ENCODE measurements at places on chromosomes 13 and 19. TPM values are rescaled to one million over a fixed set of nuclear protein-coding genes. Genes with fewer than 3 reads are reported as not detected.

Gene ANKLE1
- 0.12 TPM for total RNA-seq

Gene ZNF99
- not detected for total RNA-seq

DNA sequence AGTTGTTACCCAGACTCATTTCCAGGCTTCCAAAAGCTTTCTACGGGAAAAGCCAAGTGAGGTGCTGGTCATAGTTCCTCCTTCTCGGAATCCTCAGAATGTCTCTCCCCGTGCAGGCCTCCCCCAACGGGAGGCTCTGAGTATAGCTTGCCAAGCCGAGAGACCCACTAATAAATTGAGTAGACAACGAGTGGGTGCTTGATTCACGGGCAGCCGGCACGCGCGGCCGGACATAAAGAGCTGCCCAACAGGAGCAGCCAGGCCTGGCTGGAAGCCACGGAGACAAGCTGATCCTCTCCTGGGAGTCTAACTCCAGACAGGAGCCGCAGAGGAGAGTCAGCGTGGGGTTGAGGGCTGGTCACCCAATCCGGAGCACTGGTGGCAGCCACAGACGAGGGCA, 43.4 kb upstream of the MEDAG start:
- H3K4me1 ChIP-seq, result no peaks in the 10 kb centered on the region
- no peak overlapping the region for H3K4me3 ChIP-seq
- no peaks in the 10 kb centered on the region for H3K36me3 ChIP-seq
- no peak overlapping the region for H3K27ac ChIP-seq
- DNase-seq, result no peak
- no peaks in the 10 kb centered on the region for H3K27me3 ChIP-seq

DNA sequence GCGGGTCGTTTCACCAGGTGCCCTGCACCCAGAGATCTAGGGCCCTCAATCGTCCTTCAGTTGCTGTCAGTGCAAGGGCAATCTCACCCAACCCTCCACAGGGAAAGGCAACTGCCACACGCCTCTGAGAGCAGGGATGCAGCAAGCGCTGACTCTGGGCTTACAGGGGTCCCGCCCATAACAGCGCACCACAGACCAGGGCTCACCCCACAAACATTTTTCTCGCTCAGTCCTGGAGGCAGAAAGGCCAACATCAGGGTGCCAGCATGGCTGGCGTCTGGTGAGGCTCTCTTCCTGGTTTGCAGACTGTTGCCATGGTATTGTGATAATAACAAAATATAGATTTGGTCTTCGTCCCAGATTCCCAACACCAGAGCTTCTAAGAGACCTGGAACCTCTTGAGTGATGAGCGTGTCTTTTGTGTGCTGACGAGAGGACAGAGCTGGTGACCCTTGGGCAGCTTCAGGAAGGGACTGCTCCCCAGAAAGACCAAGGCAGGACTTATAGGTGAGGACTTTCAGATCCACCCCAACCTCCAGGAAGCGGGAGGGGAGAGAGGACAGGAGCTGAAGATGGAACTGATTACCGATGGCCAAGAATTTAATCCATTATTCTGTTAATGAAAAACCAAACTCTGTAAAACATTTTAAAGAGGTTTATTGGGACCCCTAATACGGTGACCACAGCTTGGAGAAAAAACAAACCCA, 51.3 kb downstream of the C13orf46 start:
- DNase-seq, result no peak
- no peaks in the 10 kb centered on the region for H3K4me1 ChIP-seq
- no peaks in the 10 kb centered on the region for H3K36me3 ChIP-seq
- no peak overlapping the region for H3K27ac ChIP-seq
- no peak overlapping the region for H3K4me3 ChIP-seq

Gene FBN3
- total RNA-seq, result under 0.01 TPM

Gene FCER2
- total RNA-seq, result 0.19 TPM

Gene MEDAG
- 1.5 TPM for total RNA-seq

Gene ZNF888
- 6.8 TPM for total RNA-seq

GRCh38 chr19:2041683-2042484, 9.2 kb downstream of the MKNK2 start:
- no peaks in the 10 kb centered on the region for H3K27me3 ChIP-seq
- H3K27ac ChIP-seq, result peak overlapping the region; percentile 67
- H3K36me3 ChIP-seq, result peaks cover 35% of the 10 kb centered on the region
- peak; percentile 100 for DNase-seq

GRCh38 chr13:70959035-70959775, 851.0 kb upstream of the KLHL1 start:
- no peak for DNase-seq
- H3K27me3 ChIP-seq, result peaks cover 5% of the 10 kb centered on the region
- no peaks in the 10 kb centered on the region for H3K36me3 ChIP-seq
- no peak overlapping the region for H3K27ac ChIP-seq

- peaks cover 9% of the 10 kb centered on the region for H3K27me3 ChIP-seq
- no peaks in the 10 kb centered on the region for H3K4me1 ChIP-seq
- no peaks in the 10 kb centered on the region for H3K36me3 ChIP-seq
- no peak overlapping the region for H3K4me3 ChIP-seq
- DNase-seq, result no peak
These were observed 108.3 kb upstream of the ZNF536 start for GRCh38 chr19:30263830-30264381.

DNA sequence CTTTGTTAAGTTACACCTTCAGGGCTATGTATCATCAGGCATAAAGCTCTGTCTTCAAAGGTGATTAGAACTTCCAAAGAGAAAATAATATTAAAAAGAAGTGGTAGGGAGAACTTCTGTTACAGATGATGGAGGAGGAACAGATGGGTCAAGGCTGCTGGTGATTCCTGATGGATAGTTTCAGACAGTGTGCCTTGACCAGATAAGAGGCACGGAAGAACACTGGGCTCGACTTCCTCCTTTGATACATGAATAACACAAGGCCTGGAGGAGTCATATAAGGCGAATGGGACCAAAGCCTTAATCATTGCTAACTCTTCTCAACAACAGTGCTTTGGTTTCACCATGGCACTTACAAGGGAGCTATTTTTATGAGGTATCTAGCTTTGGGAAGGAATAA, 128.1 kb upstream of the RXFP2 start:
- H3K4me3 ChIP-seq, result no peak overlapping the region
- H3K36me3 ChIP-seq, result no peaks in the 10 kb centered on the region
- no peaks in the 10 kb centered on the region for H3K27me3 ChIP-seq
- no peak for DNase-seq
- no peaks in the 10 kb centered on the region for H3K4me1 ChIP-seq
- H3K27ac ChIP-seq, result no peak overlapping the region

Gene RCBTB2
- total RNA-seq, result 2.7 TPM

Gene SIGLEC5
- total RNA-seq, result not detected

DNA sequence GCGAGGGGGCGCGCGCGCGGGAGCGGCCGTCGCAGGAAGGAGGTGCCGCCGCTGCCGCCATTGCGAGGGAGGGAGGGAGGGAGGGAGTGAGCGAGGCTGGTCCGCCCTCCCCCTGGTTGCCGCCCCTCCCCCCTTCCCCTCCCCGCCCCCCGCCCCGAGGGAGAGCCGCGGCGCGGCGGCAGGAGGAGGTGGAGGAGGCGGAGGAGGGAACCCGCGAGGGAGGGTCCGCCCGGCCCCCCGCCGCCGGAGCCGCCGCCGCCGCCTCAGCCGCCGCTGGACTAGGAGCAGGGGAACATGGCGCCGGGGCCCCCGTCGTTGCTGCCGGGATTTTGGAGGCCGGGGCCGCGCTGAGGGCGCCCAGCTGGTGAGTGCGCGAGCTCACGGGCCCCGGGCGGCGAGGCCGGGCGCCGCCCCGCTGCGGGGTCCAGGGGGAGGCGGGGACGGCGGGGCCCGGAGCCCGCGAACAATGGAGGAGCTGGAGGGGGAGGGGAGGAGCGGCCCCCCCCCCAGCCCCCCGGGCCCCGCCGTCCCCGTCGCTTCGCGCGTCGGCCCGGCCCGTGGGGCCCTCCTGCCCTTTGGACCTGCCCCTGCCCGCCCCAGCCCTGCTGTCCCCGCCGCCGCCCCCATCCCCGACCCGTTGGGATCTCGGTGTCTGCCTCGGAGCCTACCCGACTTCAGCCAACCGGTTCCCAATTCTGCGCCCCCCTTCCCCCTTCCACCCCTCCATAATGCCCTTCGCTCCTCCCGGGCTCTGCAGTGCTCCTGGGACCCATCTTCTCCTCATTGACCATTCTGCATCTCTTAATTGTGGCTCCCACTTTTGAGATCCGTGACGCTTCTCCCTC, at the start of gene ARHGAP35:
Gene ARHGAP35 (plus strand): TSS at position 152 of the 845 bp plus-strand sequence. CDS start 57,679 bp downstream, outside the sequence.
- H3K27ac ChIP-seq, result peak within 1 kb of the TSS; percentile 94
- peak; percentile 48 for DNase-seq
- no peaks in the 10 kb centered on the region for H3K27me3 ChIP-seq
- H3K4me3 ChIP-seq, result peak within 1 kb of the TSS; percentile 95
- no peaks in the 10 kb centered on the region for H3K36me3 ChIP-seq

Gene ZNF426
- total RNA-seq, result 5.8 TPM

- no peak overlapping the region for H3K27ac ChIP-seq
- no peaks in the 10 kb centered on the region for H3K27me3 ChIP-seq
These were observed 178.3 kb downstream of the EFNB2 start for GRCh38 chr13:106357198-106357597.

Gene KLK12
- not detected for total RNA-seq

- H3K36me3 ChIP-seq, result no peaks in the 10 kb centered on the region
- H3K27me3 ChIP-seq, result no peaks in the 10 kb centered on the region
- peak overlapping the region; percentile 52 for H3K27ac ChIP-seq
- no peak for DNase-seq
- no peak overlapping the region for H3K4me3 ChIP-seq
These were observed 28.3 kb downstream of the ZNF507 start for GRCh38 chr19:32373585-32374295.

GRCh38 chr19:12864721-12865715, 16.2 kb downstream of the DNASE2 start:
- no peaks in the 10 kb centered on the region for H3K4me1 ChIP-seq
- H3K36me3 ChIP-seq, result no peaks in the 10 kb centered on the region
- H3K4me3 ChIP-seq, result no peak overlapping the region
- H3K27me3 ChIP-seq, result no peaks in the 10 kb centered on the region
- DNase-seq, result no peak

DNA sequence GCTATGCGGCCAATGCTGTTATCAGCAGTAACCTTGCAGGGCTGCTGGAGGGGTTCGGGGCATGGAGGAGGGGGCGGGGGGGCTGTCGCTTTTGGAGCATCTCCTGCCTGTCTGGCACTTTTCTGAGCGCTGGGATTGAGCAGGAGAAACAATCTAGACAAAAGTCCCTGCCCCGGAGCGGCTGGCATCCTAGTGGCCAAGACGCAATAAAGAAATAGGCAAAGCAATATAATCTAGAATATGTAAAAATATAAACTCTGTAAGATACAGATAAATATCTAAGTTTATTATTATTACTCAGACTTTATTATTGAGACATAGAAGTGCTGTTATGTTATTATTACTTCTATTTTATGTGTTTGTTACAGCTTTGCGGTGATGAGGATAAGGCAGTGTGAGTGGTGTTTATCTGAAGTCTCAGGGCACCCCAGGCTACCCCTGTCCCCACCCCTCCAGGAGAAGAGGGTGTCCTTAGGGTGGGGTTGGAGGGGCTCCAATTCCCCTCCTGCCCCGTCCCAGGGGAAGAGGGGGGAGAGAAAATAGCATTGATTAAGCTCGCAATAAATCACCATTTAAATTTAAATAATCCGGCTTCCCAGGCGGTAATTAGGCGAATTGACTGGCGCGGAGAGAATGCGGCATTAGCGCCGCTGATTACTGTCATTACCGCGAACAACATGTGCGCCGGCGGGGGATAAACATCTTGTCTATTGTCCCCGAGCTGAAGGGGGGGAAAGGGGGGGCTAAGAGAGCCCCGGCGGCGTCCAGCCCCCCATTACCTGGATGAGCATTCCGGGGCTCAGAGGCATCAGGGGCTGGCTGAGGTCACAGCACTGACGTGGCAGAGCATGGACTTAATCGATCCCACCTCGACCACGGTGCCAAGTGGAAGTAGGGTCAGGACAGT, 3.2 kb downstream of the NPAS1 start:
- DNase-seq, result no peak
- H3K4me1 ChIP-seq, result peaks cover 8% of the 10 kb centered on the region
- no peak overlapping the region for H3K4me3 ChIP-seq
- no peak overlapping the region for H3K27ac ChIP-seq

Gene KLF12
- 1.3 TPM for total RNA-seq

Gene PLPP2
- 20.2 TPM for total RNA-seq

- no peak for DNase-seq
- no peak overlapping the region for H3K27ac ChIP-seq
- no peaks in the 10 kb centered on the region for H3K36me3 ChIP-seq
- H3K4me1 ChIP-seq, result no peaks in the 10 kb centered on the region
- no peaks in the 10 kb centered on the region for H3K27me3 ChIP-seq
These were observed 1256.6 kb upstream of the ATXN8OS start for GRCh38 chr13:68851026-68851425.

Gene PSG3
- total RNA-seq, result not detected

DNA sequence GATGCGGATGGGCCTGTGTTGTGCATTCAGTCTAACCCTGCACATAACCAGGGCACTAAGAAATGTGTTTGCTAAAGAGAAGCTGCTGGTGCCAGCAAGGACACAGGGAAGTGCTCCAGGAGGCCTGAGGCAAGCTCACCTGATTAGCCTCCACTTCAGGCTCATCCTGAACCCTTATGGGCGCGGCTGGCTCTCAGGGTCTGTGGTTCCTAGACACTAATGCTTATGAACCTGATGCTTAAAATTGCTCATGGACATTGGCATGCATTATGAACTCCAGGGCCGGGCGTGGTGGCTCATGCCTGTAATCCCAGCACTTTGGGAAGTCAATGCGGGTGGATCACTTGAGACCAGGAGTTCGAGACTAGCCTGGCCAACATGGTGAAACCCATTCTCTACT, 34.3 kb downstream of the SERP2 start:
- no peaks in the 10 kb centered on the region for H3K36me3 ChIP-seq
- no peaks in the 10 kb centered on the region for H3K4me1 ChIP-seq
- H3K4me3 ChIP-seq, result no peak overlapping the region
- no peak overlapping the region for H3K27ac ChIP-seq
- DNase-seq, result no peak
- H3K27me3 ChIP-seq, result no peaks in the 10 kb centered on the region

Gene ZIC5
- total RNA-seq, result not detected

DNA sequence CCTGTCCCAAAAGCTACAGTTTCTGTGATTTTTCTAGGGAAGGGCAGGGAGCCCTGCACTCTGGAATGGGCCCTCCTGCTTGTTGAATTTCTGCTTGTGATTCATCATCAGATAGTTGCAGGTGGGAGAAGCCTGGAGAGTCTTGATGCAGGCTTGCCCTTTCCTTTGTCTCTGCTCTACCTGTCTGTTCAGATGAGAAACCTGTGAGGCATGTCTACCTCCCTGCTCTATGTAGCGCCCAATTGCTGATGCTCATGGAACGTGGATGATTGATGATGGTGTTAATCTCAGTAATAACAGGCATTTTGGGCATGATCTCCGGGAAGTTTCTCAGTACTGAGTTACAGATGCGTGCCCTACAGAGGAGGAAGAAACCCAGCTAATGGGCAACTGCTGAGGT, 10.9 kb upstream of the CBY2 start:
- no peak for DNase-seq
- no peaks in the 10 kb centered on the region for H3K36me3 ChIP-seq
- no peak overlapping the region for H3K4me3 ChIP-seq

Gene GFY
- not detected for total RNA-seq

Gene CXCL17
- total RNA-seq, result 12.5 TPM

DNA sequence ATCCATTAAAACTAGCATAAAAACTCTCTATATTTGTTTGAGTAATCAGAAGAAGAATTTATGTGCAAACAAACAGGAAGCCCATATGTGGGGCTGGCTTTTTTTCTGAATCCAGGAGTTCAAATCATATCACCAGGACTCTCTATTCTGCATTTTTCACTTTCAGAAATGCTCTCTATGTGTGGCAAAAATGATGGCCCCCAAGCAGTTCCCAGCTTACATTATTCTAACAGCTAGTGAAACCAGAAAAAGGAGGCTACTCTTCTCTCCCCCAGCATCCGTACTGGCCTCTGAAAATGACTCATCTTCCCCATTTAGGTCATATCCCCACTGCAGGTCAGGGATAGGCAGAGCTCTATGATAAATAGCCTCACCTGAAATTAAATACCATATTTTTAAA, 20.4 kb downstream of the RBM26 start:
- no peaks in the 10 kb centered on the region for H3K36me3 ChIP-seq
- DNase-seq, result no peak
- H3K27ac ChIP-seq, result no peak overlapping the region
- no peaks in the 10 kb centered on the region for H3K27me3 ChIP-seq
- H3K4me3 ChIP-seq, result no peak overlapping the region

All from pancreas (tissue), 10 donors.